Epithelial cell of proximal tubule (primary cell): ENCODE measurements at places on chromosomes 13 and 19. TPM values are rescaled to one million over a fixed set of nuclear protein-coding genes. Genes with fewer than 3 reads are reported as not detected.

- DNase-seq, result no peak
Measured at GRCh38 chr13:79786176-79786575, 305.2 kb downstream of the NDFIP2 start.

DNA sequence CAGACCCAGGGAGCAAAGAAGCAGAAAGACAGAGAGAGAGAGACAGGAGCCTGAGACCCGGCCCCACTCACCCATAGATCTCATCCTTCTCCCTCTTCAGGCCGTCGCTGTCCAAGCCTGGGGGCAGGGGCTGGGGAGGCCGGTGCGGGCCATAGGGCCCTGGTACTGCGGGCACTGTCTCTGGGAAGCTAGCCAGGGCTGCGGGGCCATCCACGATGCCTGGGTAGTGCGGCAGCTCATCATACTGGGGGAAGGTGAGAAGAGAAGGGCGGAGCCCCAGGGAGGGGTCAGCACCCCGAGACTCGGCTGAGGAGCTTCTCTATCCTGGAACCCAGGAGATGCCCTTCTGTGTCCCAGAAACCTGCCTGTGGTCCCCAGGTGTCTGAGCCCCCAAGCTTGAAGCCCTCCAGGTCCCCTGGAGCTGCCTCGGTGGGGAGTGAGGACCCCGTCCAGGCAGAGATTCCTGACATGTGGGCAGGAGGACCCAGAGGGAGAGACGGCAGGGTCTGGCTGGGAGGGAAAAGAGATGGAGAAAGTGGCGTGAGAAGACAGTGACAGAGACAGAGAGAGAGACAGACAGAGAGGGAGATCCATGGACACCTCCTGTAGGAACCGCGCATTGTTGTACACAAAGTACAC lies 2.1 kb downstream of the MEIS3 start:
- DNase-seq, result no peak

- no peak for DNase-seq
Measured at GRCh38 chr13:113838711-113839201, 25.1 kb downstream of the GAS6 start.

GRCh38 chr19:38420935-38421334 lies 5.1 kb downstream of the RASGRP4 start:
- DNase-seq, result no peak

DNA sequence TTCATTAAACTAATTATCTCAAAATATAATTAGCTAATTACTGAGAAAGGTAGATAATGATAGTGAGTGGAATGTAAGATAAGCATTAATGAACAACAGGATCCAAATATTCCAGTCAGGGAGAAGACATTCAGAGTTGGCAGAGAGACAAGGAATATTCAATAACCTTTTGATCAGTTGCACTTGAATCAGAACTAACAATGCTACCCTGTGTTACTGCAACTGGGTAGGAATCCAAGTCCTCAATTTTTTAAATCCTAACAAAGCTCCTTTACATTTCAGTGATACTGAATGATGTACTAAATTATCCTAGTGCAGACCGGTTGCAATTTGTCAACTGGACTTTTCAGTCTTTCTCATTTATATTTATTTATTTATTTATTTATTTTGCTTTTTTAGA lies 107.1 kb upstream of the MIR17HG start:
- DNase-seq, result no peak

DNA sequence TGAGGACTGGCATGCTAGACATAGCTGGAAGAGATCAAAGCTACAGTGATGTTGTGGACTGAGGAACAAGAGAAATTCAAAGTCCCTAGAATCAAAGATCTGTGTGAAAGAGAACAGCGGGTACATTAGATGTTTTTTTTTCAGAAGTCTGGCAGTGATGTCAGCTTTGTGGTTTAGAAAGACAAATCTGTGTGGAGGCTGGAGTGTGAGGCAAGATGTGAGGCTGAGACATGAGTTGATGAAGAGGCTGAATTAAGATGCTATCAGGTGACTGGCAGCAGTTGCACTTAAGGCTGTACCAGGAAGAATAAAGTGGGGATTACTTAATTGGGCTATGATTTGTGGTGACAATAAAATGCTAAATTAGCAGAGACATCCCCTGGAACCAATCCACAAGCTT lies 46.5 kb downstream of the DNAJC3 start:
- DNase-seq, result no peak

GRCh38 chr13:99614465-99614885 lies 113.2 kb downstream of the TM9SF2 start:
- no peak for DNase-seq

- DNase-seq, result no peak
Measured at GRCh38 chr13:79663435-79663834, 182.5 kb downstream of the NDFIP2 start.

- DNase-seq, result no peak
Measured at GRCh38 chr19:3625996-3626472, 556 bp downstream of the CACTIN start.

GRCh38 chr13:51645154-51645650 lies 60.9 kb downstream of the WDFY2 start:
- DNase-seq, result no peak

DNA sequence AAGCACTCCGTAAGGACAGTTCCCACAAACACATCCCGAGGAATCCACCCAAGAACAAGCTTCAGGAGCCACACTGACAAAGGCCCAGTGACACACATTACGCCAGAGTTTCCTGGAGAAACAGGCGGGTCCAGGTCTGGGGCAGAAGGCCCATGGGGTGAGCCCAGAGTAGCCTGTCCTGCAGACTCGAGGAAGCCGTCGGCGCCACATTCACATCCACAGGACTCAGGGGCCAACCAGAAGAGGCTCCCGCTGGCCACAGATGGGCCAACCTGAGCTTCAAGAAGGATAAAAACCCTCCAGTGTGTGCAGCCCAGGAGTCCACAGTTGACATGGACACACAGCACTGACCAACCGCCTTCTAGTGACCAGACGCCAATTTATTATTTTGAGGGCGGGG lies 31.3 kb downstream of the GRTP1 start:
- no peak for DNase-seq

DNA sequence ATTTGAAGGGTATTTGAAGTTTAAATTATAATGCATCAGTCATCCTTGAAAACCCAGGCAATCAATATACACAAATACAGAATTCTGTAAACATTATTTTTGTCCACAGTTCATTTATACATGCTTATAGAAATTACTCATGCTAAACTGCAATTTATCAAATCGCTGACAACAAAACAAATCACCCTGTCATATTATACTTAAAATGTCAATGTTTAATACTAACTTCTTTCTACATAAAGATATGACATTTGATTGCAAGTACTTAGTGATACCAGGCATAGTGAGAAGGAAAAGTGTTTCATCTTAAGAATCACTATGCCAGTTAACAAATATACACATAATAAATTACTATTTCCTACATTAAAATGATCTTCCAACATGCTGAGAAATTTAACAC lies 232.0 kb downstream of the PCDH20 start:
- DNase-seq, result no peak

ZNF534 gene
- 0.07 TPM in 1 of 2 replicates, not detected in the other for total RNA-seq

SLC8A2 gene
- not detected in 2 replicates for total RNA-seq

RXFP2 gene
- not detected in 2 replicates for total RNA-seq

C19orf73 gene
- total RNA-seq, result 2.7 and 10.3 TPM in 2 replicates

TEX29 gene
- total RNA-seq, result not detected in 2 replicates

RNF225 gene
- not detected in 2 replicates for total RNA-seq

CDC16 gene
- total RNA-seq, result 20.0 and 27.9 TPM in 2 replicates

TNFRSF19 gene
- 7.3 and 8.4 TPM in 2 replicates for total RNA-seq

FFAR1 gene
- total RNA-seq, result 0.06 TPM in 1 of 2 replicates, not detected in the other
